ENCODE measurements at places on chromosomes 3 and 15.
A peak's percentile ranks its signal among the peaks of the same experiment; 100 is the strongest.

GRCh38 chr3:186705882-186706780, 11.0 kb upstream of the KNG1 start:
- DNase-seq: no peak

DNA sequence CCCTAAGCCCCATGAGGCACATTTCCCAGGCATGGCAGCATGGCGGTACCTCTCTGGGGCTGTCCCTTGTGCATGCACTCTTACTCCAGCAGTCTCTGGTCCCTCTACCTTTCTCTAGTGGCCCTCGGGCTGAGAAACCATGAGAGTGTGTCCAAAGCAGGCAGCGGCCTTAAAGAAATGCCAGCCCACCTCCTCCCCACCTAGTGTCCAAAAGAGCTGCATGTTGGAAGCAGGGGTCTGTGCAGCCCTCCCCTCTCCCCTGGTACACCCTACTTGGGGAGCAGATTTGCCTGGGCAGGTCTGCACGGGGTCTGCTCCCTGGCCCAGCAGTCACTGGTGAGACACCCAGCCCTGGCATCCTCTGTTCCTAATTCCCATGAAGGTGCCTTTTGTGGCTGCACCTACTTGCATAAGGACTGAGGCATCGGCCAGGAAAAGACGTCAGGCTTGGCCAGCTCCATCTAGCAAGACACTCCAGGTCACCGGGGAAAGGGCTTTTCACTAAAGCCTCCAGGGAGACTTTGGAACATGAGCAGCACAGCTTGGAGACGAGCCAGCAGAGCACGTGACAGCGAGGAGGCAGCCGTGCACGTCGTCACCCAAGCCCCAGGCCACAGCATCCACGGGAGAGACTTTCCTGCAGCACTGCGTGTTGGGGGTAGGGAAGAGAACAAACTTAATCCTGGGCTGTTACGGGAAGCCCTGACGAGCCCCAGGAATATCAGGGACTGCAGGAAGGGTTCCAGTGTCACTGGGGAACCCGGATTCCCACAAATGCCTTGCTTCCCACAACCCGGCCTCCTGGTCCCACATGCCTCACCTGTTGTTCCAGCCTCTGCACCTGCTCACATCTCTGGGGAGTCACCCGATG, 38.8 kb downstream of the TM2D3 start:
- no peak for DNase-seq

- no peak for DNase-seq
These were observed 104.7 kb downstream of the SEMA6D start for GRCh38 chr15:47822048-47822447.

DNA sequence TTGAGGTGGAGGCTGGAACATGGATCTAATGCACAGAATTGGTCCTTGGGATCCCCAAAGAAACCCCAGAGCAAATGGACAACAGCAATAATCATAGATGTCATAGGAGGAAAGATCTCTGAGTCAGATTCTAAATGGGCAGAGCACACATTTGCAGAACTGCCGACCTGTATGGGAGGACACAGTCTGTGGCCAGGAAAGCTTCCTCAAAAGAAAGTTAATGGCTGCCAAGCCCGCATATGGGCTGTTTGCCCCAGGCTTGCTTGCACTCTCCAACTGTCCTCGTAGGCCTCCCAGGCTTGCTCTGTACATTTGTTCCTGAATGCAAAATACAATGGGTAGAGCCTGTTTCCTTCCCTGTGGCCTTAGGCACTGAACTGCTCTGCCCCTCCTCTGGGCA, 102.0 kb upstream of the PLXNA1 start:
- no peak for DNase-seq

GRCh38 chr3:189027626-189028155, 144.1 kb upstream of the TPRG1 start:
- no peak for DNase-seq

- no peak for DNase-seq
These were observed 115.2 kb downstream of the EDEM1 start for GRCh38 chr3:5302661-5303060.

- DNase-seq: no peak
These were observed 45.9 kb downstream of the XXYLT1 start for GRCh38 chr3:195224980-195225580.

DNA sequence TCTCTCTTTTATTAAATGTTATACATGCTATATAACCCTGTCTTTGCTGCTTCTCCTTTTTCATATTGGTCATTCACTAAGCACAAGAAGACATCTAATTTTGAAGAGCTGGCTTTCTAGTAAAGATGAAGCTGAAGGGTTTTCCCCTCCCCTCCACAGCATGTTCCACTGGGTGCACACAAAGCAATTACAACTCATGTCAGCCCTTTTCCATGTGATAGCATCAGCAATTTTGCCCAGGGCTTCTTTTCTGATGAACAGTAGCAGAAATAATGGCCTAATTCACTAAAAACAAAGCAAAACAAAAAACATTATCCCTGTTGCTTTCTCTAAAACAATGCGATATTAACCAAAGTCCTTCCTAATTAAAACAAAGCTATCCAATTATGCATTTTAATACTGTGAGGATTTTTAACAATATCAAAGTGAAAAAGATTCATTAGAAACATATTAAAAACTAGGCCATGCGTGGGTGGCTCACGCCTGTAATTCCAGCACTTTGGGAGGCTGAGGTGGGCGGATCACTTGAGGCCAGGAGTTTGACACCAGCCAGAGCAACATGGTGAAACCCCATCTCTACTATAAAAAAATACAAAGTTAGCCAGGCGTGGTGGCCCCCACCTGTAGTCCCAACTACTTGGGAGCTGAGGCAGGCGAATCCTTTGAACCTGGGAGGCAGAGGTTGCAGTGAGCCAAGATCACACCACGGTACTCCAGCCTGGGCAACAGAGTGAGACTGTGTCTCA, 12.2 kb upstream of the PIK3R4 start:
- DNase-seq: no peak

DNA sequence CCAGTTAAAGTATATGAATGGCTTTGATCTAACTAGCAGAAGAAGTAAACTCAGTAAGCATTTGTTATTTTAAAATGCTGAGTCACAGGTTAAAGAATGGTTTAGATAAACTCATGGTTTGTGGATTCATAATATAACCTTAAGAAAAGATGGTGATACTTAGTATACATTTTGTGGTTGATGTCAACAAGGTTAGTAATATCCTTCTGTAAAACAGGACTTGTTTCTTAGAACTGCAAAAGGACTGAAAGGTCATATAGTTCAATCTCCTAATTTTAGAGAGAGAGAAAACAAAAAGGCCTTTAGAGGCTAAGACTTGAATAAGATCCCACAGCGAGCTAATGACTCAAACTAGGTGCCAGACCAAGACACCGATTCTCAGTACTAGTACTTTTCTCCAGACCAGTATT, 50.0 kb downstream of the STRIT1 start:
- no peak for DNase-seq

- DNase-seq: no peak
These were observed 58.0 kb upstream of the LRTM1 start for GRCh38 chr3:54985856-54986255.

DNA sequence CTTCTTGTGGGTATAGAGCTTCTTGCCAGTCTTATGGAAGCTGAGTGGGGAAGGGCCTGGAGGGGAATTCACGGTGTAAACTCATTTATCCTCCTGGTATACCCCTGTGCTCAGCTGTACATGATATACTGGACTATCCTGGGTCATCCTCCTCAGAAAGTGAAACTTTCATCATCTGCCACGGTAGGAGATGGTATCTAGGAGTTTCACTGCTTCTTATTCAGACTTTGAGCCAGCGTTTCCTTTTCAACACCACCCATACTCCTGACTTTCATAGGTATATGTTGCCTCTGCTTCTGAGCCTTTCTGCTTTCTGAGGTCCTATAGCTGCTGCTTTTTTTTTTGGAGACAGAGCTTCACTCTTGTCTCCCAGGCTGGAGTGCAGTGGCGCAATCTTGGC, 15.6 kb downstream of the SENP5 start:
- DNase-seq: peak; percentile 42

- DNase-seq: peak; percentile 71
These were observed 164.5 kb downstream of the XXYLT1 start for GRCh38 chr3:195106418-195106906.

GRCh38 chr3:169754711-169755110, 10.1 kb downstream of the TERC start:
- DNase-seq: no peak

- DNase-seq: no peak
These were observed 22.9 kb upstream of the FGF12 start for GRCh38 chr3:192750201-192750600.

GRCh38 chr3:11077466-11077865, 76.8 kb upstream of the HRH1 start:
- no peak for DNase-seq

DNA sequence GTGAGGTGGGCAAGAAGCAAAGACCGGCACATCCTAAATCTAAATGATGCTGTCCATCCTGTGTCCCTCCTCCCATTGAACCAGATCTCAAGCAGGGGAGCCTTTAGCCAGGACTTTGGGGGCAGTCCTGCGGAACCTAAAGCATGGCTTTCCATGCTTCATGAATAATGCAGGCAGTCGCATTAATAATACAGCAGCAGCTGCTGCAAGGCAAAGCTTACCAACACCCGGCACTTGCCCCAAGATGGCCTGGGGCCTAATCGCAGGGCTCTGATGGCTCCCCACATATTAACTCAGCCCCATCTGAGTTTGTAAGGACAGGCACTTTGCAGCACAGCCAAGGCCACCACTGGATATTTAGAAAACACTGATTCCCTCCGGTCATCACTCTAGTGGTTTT, 114.4 kb downstream of the NTRK3 start:
- DNase-seq: no peak

- DNase-seq: no peak
These were observed 122.6 kb upstream of the SLC6A11 start for GRCh38 chr3:10693457-10693856.

DNA sequence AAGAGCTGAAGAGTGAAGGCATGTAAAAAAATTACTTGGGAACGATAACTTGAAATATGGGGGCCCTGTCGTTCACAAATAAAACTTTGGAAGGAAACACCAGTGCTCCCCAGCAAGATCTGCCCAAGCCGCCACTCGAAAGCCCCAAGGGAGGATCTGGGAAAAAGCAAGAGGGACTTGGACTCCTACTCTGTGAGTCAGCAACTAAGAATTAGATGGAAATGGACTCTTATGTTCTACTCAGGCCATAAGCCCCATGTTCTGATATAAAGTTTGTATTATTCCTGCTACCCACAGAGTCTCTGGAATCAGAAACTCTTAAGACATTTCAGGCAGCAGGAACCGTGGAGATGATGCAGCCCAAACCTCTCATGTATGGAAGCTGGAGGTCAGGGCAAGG, 75.7 kb downstream of the ITGB5 start:
- DNase-seq: no peak

GRCh38 chr3:25901796-25902195, 111.9 kb downstream of the OXSM start:
- no peak for DNase-seq

- DNase-seq: no peak
These were observed 517.6 kb upstream of the ALCAM start for GRCh38 chr3:104849070-104849469.

DNA sequence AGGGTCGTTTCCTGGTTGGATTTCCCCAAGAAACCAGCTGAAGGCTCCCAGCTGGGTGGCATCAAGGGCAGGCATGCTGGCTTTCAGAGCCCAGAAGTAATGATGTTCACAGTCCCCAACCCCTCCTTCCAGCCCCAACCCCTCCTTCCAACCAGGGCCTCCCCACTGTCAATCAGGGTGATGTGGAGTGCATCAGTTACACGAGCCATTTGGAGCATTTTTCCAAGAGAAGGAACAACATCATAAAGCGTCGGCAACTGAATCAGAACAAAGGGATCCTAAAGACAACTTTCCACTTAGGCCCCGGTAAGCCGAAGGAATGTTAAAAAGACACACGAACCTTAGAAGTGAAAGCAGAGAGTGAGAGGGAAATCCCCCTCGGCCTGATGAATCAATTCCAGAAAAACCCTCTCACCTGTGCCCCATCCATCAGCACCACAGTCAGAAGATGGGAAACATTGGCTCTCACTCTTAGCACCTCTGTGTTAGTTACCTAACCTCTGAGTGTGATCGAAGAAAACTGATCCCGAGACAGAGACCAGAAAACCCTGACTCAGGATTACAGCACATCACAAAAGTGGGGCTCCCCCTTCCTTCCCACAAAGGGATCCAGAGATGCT, 101.2 kb upstream of the WNT5A start:
- DNase-seq: no peak

GRCh38 chr15:91122296-91122695, 22.2 kb downstream of the SV2B start:
- DNase-seq: no peak

DNA sequence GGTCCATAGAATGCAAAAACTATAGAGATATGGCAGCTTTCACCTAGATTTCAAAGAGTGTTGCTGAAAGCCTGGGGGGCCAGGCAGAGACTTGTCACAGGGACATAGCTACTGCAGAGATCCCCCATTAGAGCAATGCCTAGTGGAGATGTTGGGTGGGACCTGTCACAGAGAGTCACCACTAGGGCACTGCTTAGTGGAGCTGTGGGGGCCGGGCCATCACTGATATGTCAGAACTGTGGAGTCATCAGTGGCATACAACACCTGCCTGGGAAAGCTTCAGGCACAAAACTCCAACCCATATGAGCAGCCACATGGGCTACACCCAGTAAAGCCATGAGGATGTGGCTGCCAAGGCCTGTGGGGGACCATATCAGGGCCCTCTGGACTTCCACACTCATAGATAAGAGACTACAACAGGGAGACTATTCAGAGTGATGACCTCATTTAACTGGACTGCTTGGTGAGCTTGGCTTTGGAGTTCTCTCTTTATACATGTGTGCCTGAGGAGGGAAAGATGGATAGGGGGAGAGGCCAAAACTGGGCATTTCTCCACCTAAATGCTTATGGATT, 176.3 kb downstream of the ZNF621 start:
- no peak for DNase-seq

GRCh38 chr15:31867536-31868442, 162.5 kb upstream of the CHRNA7 start:
- peak; percentile 83 for DNase-seq

- DNase-seq: no peak
These were observed 192.6 kb upstream of the PRICKLE2 start for GRCh38 chr3:64417816-64418215.

DNA sequence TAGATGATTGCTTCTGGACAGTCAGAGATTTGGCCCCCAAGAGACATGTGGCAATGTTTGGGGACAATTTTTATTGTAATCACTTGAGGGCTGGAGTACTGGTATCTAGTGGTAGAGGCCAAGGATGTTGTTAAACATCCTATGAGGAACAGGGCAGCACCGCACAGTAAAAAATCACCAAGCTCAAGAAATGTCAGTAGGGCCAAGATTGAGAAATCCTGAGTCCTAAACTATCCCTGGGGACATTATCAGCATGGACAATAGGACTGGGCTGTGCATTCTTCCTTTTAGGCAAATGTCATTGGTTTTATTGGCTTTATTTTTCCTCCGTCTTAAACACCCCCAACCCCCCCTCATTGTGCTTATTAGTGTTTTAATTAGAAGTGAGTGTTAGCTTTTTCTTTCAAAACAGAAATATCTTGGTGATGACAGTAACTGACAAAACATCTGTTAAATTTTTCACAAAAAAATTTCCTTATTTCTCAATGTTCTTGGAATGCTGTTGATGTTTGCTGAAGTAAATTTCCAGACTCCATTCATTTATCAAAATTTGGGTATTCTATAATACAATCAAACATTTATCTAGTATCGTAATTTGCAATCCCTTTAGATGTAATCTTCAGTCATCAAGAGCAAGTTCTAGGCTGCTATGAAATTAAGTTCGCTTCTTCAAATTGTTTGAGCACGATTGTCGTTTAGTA, 944.4 kb downstream of the VGLL3 start:
- DNase-seq: no peak

GRCh38 chr15:79849789-79850188, 47.0 kb downstream of the MTHFS start:
- DNase-seq: peak; percentile 51

GRCh38 chr15:24718289-24719082, 42.9 kb downstream of the NPAP1 start:
- no peak for DNase-seq

GRCh38 chr15:67117370-67117769, 52.0 kb downstream of the SMAD3 start:
- no peak for DNase-seq
